ENCODE measurements at places on chromosomes 1 and 21.

- DNase-seq = no peak
These were observed 999.0 kb upstream of the ADGRL2 start for GRCh38 chr1:80801695-80802094.

- DNase-seq = no peak
These were observed 183.0 kb downstream of the HIVEP3 start for GRCh38 chr1:41735631-41736260.

GRCh38 chr1:89687254-89687653 lies 54.3 kb downstream of the LRRC8C start:
- DNase-seq = no peak

DNA sequence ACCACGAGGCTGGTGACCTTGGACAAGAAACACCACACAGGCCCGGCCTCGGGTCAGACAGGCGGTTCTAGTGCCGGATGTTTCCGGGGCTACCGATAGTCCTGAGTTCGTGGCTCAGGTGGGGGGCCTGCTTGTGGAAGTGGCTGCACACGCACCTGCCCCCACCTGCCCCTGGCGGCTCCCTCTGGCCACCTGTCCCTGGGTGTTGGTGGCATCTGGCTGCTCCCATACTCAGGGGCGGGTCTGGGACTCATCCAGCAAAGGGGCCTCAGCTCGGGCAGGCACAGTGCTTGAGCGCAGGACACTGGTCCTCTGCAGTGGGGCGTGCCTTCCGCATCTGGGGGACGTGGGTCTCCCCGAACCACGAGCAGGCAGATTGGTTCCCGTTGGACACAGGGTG lies 33.6 kb downstream of the TP73 start:
- DNase-seq = no peak

DNA sequence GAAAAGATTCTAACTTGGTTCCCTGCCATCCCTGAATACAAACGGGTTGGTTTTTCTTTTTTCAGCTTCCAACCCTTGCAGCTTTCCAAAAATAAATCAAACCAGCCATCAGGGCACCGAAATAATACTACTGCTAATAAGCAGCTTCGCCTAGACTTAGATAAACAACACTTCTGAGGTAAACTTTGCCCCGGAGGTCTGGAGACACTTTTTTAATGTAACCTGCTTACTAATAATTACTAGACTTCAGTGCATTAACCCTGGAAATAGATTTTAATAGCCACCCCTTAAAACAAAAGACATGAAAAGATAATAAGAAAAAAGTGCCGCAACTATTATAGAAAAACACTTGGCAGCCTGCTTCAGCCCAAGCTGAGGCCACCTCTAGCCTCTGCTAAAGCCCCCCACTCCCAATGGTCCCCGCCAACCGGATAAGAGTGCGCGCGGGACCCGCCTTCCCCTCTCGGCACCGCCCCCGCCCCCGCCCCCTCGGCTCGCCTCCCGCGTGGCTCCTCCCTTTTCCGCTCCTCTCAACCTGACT lies 405 bp upstream of the GADD45A start:
- DNase-seq = no peak

DNA sequence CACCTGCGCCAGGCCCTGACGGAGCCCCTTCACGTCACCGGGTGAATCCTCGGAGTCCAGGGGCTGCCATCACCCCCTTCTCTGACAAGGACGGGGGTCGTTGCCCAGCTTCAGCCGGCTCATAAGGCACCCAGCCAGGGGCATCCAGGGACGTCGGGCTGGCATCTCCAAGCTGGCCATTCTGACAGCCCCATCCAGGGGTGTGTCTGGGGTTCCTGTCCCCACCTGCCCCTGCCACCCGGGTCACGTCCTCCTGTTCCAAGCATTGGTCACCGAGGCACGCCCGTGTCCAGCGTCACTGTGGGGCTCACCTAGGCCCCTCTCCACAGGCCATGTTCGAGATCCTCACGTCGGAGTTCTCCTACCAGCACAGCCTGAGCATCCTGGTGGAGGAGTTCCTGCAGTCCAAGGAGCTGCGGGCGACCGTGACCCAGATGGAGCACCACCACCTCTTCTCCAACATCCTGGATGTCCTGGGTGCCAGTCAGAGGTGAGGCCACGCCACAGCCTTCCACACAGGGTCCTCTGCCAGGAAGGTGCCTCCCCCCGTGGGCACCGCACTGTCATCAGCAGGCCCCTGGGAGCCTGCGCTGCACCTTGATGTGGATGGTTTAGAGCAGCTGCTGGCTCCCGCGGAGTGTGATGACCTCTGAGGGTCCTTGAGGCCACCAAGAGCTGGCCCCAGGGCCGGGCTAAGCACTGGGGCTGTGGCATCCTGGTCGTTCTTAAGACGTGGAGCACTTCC lies 14.8 kb downstream of the ARHGEF16 start:
- no peak for DNase-seq

DNA sequence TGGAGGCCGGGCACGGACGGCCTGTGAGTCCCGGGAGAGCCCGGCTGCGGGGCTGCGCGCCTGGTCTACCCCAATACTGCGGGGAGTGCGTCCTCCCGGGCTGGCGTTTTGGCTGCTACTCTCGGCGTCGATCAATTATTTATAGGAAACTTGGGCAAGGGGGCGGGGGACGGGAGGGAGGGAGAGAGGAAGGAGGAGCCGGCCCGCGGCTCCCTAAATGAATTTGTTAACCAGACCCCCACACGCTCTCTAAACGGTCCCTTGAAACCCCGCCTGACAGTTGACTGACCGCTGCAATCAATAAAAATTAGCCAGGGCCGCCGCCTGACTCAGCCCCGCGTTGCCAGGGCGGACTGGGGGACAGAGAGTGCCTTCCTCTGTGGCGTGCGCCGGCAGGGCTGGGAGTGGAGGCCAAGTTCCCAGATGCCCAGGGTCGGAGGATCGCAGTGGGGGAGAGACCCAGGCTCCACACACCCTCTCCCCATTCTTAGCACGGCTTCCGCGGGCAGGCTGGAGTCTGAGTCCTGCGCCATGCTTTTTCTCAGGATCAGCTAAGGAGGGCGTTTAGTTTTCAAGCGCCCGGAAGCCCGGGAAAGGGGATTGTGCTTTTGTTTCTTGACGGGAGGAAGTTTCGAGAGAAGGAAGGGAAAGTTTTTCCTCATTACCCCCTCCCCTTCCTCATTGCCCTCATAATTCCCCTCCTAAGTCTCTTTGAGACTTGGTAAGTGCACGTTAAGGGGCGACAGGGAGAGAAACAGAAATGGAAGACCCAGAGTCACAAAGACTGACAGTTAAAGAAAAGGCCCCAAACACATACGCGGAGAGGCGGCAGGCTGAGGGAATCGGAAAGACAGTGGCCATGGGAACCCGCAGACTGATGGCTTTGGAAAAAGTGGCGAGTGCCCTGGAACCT lies 6.2 kb downstream of the PAX7 start:
- no peak for DNase-seq

Data from Calu3 (cell line).